ENCODE measurements at places on chromosomes 2 and 18.

- H3K4me1 ChIP-seq, result no peaks in the 10 kb centered on the region
- H3K4me3 ChIP-seq, result no peak overlapping the region
- H3K27ac ChIP-seq, result no peak overlapping the region
- no peaks in the 10 kb centered on the region for H3K36me3 ChIP-seq
- no peak for DNase-seq
- H3K27me3 ChIP-seq, result no peaks in the 10 kb centered on the region
Measured at GRCh38 chr2:221255862-221256261, 316.2 kb downstream of the EPHA4 start.

DNA sequence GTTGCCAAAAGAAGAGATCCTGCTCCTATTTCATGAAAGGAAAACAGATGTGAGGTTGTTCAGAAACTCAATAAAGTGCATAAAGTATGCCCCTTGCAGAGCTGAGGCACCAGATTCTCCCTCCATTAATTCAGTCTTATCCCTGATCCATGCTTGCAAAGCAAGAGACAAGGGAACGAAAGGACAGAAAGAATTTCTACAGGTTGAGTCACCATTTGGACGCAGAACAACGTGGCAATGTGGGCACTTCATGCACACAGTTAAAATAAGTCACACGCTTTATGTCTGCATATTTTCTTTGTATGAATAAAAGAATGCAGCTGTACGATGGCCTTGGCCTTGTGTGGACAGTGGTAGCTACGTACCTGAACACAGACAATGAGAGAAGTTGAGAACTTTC, 321.7 kb upstream of the REV1 start:
- DNase-seq, result no peak
- H3K27me3 ChIP-seq, result no peaks in the 10 kb centered on the region
- no peak overlapping the region for H3K4me3 ChIP-seq

- no peak overlapping the region for H3K4me3 ChIP-seq
- H3K36me3 ChIP-seq, result no peaks in the 10 kb centered on the region
- H3K27me3 ChIP-seq, result no peaks in the 10 kb centered on the region
- no peak overlapping the region for H3K27ac ChIP-seq
- no peaks in the 10 kb centered on the region for H3K4me1 ChIP-seq
- DNase-seq, result no peak
Measured at GRCh38 chr2:228283491-228284171, 102.1 kb upstream of the SPHKAP start.

GRCh38 chr2:241885946-241886643, 16.6 kb downstream of the RTP5 start:
- no peaks in the 10 kb centered on the region for H3K27me3 ChIP-seq
- no peaks in the 10 kb centered on the region for H3K4me1 ChIP-seq
- H3K4me3 ChIP-seq, result no peak overlapping the region
- H3K27ac ChIP-seq, result no peak overlapping the region
- DNase-seq, result no peak
- H3K36me3 ChIP-seq, result no peaks in the 10 kb centered on the region

GRCh38 chr2:100924122-100924519, 78.0 kb upstream of the RPL31 start:
- H3K36me3 ChIP-seq, result no peaks in the 10 kb centered on the region
- H3K27me3 ChIP-seq, result no peaks in the 10 kb centered on the region

All from aorta (tissue), 5 donors.